Dorsolateral prefrontal cortex (tissue), 122 donors: ENCODE measurements at places on chromosomes 16 and 17.

- no peak for DNase-seq
These were observed 651.8 kb upstream of the GOT2 start for GRCh38 chr16:59385959-59386358.

- no peak for DNase-seq
These were observed 2.0 kb downstream of the GH1 start for GRCh38 chr17:63916566-63917185.

DNA sequence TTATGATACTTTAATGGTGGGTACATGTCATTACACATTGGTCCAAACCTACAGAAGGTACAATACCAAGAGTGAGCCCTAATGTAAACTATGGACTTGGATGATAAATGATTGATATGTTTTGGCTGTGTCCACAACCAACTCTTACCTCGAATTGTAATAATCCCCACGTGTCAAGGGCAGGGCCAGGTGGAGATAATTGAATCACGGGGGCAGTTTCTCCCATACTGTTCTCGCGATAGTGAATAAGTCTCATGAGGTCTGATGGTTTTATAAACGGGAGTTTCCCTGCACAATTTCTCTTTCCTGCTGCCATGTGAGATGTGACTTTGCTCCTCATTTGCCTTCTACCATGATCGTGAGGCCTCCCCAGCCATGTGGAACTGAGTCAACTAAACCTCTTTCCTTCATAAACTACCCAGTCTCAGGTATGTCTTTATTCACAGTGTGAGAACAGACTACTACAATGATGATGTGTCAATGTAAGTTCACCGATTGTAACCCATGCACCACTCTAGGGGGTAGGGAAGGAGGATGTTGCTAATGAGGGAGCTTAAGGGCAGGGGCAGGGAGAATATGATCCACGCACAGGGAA lies 7.0 kb upstream of the METTL22 start:
- DNase-seq = no peak

DNA sequence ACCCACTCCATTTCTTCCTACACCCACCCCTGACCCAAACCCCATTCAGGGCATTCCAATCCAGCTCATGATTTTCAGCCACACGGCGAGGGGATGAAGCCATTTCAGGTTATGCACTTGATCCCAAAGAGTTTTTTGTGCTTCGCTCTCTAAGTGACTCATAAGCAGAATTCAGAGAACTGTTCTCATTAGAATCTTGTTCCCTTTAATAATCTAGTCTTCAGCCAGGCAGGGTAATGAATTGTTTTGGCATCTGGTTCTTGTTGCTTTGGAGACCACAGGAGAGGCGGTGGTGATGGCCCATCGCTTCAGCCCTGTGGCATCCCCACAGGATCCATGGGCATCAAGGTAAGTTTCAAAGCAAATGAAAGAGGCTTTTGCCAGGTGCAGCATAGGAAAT lies 4.8 kb upstream of the KRT31 start:
- no peak for DNase-seq

GRCh38 chr16:85507342-85507741 lies 105.8 kb upstream of the GSE1 start:
- no peak for DNase-seq

GRCh38 chr16:86288716-86289294 lies 221.5 kb upstream of the FOXF1 start:
- no peak for DNase-seq

GRCh38 chr17:41026715-41027471 lies at the start of gene KRTAP1-5:
Gene KRTAP1-5 (minus strand): TSS chr17:41027208. CDS start chr17:41027155, 53 bp downstream.
- no peak for DNase-seq

DNA sequence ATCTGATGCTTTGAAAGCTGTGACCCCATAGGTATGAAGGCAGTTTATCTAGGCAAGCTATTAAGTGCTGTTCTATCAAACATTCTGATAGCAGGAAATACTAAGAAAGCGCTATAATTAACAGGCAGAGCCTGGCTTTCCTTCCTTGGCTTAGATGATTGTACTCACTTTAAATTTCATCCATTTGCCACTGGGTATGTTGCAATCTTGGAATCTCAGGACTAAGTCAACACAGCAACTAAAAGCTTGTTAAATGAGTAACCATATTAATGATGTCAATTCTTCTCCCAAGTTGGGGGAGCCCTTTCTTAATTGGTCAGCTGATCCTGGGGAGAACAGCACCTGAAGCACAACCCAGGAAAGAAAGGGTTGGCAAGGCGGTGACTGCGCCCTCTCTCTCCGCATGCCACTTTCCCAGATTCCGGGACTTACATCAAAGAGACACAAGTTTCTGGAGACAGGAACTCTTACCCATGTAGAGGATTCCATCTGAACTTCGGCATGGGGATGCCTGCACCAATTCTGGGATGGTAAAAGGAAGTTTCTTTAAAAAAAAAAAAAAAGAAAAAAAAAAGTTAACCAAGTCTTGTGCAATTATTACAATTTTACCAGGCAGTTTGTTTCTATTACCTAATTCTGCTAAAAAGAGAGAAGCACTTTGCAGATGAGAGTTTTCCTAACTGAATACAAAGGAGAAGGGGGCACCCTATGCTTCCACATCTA lies 54.4 kb upstream of the ICAM2 start:
- DNase-seq = no peak

DNA sequence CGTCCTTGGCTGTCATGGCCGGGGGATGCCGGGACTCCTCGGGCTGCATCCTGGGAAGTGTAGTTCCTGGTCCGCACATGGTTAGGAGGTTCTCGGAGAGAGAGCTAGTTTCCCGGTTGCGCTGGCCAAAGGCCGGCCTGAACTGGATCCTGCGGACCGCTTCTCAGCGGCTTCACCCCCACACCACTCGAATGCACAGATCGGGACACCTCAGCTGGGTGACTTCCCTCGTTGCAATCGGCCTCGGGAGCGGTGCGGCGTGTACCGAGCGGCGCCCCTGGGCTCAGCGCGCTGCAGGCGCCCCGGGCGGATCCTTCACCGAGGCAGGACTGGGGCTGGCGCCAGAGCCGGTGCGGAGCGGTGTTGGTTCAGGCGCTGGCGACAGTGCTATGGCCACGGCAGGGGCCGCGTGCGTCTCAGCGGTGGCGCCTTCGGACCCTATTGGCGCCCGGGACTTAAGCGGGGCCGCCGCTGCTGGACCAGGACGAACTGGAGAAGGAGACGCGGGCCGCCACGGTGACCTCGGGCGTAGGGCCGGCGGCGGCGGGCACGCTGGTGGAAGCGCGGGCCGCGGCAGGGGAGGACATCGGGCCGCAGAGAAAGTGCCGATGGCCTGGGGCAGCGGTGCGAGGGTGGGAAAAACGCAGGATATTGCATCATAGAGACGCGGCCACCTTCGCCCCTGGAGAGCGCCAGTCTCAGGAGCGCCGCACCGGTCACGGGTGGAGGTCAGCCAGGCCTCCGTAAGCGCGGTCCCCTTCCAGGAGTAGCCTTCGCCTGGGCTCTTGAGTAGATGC lies 11.4 kb downstream of the ZNF629 start:
- peak; percentile 85 for DNase-seq

- DNase-seq = no peak
These were observed 89.7 kb downstream of the NPIPB11 start for GRCh38 chr16:29316761-29317183.

DNA sequence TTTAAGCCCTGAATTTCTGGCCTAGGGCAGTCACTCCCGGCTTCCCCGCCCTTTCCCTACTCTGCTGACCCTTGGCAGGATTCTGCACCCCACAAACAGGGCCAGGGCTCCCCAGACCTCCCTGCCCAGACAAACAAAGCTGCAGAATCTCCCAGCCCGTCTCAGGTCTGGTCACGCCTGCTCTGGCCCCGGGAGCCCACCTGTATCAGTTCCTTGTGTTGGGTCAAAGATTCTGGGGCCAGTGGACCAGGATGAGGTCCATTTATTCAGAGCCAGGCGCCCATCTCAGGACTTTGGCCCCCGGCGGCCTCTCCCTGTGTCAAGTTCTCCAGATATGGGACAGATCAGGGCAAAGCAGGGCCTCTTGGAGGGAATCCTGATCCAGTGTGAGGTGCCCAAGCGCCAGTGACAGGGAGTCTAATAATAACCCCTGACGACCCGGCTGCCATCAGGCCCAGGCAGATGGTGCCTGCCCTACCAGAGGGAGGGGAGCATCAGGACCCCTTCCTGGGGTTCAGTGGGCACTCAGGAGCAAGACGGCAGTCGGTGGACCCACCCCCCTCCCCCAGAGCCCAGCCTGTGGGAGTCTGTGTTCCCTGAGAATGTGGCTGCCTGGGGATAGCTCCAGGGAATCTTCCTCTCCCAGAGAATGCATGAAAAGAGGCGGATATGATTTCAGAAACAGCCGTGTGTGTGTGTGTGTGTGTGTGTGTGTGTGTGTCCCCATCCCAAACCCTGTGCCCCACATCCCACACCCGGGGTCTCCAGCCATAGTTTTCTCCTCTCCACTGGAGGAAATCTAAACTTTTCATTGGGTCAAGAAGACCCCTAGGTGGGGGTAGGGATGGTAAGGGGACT lies 1.3 kb downstream of the TTYH2 start:
- no peak for DNase-seq

DNA sequence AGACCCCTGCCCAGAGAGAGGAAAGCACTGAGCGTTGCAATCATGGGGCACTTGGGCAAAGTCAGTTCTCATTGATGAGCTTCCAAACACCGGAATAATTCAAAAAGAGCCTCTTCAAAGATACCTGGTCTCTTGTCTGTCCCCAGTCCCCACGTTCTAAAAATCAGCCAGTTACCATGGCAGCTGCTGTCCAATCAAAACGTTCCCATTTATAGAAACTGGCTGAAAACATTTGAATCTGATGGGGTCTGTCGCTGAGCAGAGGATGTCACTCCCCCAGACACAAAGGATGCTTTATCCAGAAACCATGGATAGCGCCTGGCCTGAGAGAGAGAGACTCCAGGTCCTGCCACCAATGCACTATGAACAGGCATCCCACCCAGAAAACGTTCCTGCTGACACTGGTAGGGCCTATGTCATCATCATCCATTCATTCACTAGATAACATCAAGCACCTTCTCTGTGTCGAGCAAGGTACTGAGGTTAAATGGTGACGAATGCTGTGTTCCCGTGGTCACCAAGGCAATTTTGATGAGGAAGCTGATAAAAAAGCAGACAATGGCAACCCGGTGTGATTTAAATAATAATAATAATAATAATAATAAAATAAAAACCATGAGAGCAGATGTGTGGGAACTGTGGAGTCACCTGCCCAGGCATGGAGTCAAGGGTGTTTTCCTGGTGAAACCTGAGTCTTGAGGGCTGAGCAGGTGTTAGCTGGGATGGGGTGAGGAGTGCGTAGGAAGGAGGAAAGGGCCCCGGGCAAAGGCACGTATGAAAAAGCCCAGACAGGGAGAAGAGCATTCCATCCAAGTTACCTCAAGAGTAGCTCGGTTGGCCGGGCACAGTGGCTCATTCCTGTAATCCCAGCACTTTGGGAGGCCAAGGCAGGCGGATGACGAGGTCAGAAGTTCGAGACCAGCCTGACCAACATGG lies 19.0 kb upstream of the CALB2 start:
- DNase-seq = no peak

DNA sequence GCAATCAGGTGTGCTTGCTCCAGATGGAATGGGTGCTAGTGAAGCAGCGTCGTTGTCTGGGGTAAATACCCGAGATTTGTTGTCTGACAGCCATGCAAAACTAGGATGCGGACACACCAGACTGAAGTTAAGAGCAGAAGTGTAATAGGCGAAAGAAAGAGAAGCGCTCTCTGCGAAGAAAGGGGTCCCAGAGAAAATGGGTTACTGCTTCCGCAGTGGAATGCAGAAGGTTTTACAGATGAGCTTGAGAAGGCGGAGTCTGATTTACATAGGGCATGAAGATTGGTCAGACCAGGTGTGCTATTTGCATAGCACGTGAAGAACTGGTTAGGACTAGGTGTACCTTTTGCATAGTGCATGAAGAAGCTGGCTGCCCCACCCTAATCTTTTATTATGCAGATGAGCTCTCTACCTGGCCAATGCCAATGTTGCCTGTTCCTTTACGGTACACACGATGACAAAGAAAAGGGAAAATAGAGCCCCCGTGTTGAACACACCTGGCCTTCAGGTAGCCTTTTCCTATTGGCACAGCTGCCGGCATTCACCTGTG lies 32.0 kb upstream of the SNN start:
- DNase-seq = no peak

GRCh38 chr16:73056448-73056847 lies 8.5 kb upstream of the ZFHX3 start:
- no peak for DNase-seq

GRCh38 chr17:31444026-31444425 lies 52.6 kb downstream of the RAB11FIP4 start:
- DNase-seq = no peak
